ENCODE measurements at places on chromosomes 2 and 18.

GRCh38 chr2:115369400-115369799, 927.0 kb downstream of the DPP10 start:
- DNase-seq: no peak

DNA sequence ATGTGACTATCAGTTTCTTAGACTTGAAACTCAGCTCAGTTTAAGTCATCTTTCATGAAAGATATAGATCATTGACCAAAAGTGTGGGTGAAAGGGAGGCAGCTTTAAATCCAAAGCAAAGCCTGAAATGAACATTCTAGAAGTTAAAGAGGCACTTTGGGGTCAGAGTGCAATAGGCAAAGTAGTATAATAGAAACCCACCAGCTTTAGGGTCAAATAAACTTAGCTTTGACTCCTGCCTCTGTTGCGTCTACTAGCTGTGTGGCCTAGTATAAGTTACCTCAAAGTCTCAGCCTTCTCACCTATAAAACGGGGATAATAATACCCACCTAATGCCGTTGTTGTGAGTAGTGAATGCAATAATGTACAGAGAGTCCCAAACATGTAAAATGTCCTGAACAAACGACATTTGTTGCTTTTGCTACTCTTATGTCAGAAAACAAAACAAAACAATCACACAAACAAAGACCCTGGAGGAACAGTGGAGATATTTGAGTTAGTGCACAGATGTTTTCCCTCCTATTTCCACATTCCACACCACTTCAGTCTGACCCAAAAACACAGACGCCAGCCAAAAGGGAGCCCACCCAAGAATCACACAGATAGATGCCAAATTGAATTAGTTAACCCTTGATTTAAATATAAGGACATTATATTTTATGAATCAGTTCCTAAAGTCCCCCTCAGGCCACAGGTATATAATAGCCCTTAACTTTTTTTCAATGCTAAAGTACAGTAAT, 657.0 kb downstream of the ARHGAP15 start:
- no peak for DNase-seq

- DNase-seq: no peak
Measured at GRCh38 chr18:12703096-12703567, 290 bp downstream of the PSMG2 start.

- DNase-seq: no peak
Measured at GRCh38 chr18:61697306-61697909, 195.4 kb downstream of the RNF152 start.

- DNase-seq: no peak
Measured at GRCh38 chr2:85655961-85656417, 12.0 kb downstream of the SFTPB start.

GRCh38 chr18:23798824-23799223, 109.6 kb downstream of the LAMA3 start:
- DNase-seq: no peak

- DNase-seq: no peak
Measured at GRCh38 chr2:9674891-9675414, 44.2 kb upstream of the YWHAQ start.

GRCh38 chr2:171057575-171057974, 103.1 kb downstream of the TLK1 start:
- DNase-seq: no peak

- DNase-seq: peak; percentile 34
Measured at GRCh38 chr2:203583701-203584100, 48.6 kb upstream of the RAPH1 start.

GRCh38 chr18:42113529-42114191, 158.6 kb downstream of the PIK3C3 start:
- no peak for DNase-seq

- no peak for DNase-seq
Measured at GRCh38 chr2:133123393-133123792, 444.9 kb downstream of the NCKAP5 start.

GRCh38 chr2:2523461-2524347, 192.6 kb upstream of the MYT1L start:
- DNase-seq: no peak

- DNase-seq: no peak
Measured at GRCh38 chr2:19839438-19839837, 62.3 kb downstream of the TTC32 start.

- no peak for DNase-seq
Measured at GRCh38 chr2:197867624-197868023, 63.2 kb downstream of the PLCL1 start.

GRCh38 chr2:50749216-50749615, 282.7 kb downstream of the NRXN1 start:
- DNase-seq: no peak

DNA sequence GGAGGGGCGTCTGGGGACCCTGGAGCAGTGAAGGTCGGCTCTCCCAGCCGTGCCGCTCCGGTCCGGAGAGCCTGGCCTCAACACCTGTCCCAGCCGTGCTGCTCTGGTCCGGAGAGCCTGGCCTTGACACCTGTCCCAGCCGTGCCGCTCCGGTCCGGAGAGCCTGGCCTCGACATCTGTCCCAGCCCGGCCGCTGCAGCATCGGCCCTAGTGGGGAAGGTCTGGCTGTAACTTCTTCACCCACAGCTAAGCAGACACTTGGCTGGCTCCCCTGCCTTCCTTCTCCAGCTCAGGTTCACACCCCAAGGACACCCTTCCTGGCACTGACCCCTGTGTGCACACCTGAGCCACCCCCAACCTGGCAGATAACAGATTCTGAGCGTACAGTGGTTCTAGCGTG, 4.6 kb downstream of the KCNG2 start:
- DNase-seq: no peak
